Thyroid gland (tissue), 4 donors: ENCODE measurements at places on chromosomes 2 and 18. TPM values are rescaled to one million over a fixed set of nuclear protein-coding genes. Genes with fewer than 3 reads are reported as not detected.

AMER3 gene
- total RNA-seq, result not detected

GRCh38 chr2:197345846-197346370 is 35.3 kb upstream of the ANKRD44 start:
- H3K4me1 ChIP-seq, result no peaks in the 10 kb centered on the region
- no peaks in the 10 kb centered on the region for H3K36me3 ChIP-seq
- H3K27ac ChIP-seq, result no peak overlapping the region
- H3K27me3 ChIP-seq, result no peaks in the 10 kb centered on the region
- H3K4me3 ChIP-seq, result no peak overlapping the region

GRCh38 chr18:61833387-61833786 is 59.4 kb downstream of the RNF152 start:
- no peak for DNase-seq
- H3K4me3 ChIP-seq, result no peak overlapping the region
- no peaks in the 10 kb centered on the region for H3K27me3 ChIP-seq

GRCh38 chr2:58140508-58141072 is 94.0 kb downstream of the VRK2 start:
- no peak for DNase-seq
- H3K4me1 ChIP-seq, result no peaks in the 10 kb centered on the region
- no peaks in the 10 kb centered on the region for H3K27me3 ChIP-seq

DNA sequence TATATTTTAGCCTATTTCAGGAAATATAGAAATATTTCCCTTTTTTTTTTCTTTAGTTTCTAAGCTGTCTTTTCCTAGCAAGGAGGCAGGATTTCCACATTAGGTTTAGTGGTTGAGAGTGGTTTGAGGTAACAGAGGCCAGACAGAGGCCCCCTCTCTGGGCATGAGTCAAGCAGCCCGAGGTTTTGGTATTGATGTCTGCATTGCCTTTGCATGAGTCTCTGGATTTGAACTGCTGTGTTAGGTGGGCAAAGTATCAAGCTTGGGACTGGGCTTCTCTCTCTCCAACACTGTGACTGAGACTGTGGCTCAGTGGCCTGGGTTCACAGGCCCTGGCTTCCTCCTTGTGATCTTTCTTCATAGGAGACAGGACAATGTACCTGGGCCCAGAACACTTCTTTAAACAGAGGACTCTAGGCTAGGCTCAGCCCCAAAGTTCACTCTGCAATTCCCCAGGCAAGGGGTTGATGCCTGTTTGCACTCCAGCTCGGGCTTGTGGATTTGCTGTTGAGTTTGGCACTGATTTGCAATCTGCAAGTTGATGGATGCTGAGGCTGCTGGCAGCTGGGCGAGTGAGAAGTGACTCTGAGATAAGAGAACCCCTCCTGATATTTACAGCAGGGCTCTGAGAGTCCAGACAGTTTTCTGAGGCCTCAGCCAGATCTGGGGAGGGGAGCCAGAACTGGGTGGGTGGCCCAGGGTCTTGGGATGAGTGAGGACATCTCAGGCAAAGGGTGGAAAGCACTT is 271.2 kb downstream of the EN1 start:
- H3K36me3 ChIP-seq, result no peaks in the 10 kb centered on the region
- DNase-seq, result no peak
- no peak overlapping the region for H3K4me3 ChIP-seq
- no peaks in the 10 kb centered on the region for H3K4me1 ChIP-seq
- no peaks in the 10 kb centered on the region for H3K27me3 ChIP-seq

- DNase-seq, result peak; percentile 40
- no peaks in the 10 kb centered on the region for H3K36me3 ChIP-seq
- peaks cover 17% of the 10 kb centered on the region for H3K4me1 ChIP-seq
- H3K27ac ChIP-seq, result peak overlapping the region; percentile 91
Observed at GRCh38 chr18:25350489-25351251, 1.3 kb downstream of the ZNF521 start.
